ENCODE measurements at places on chromosomes 11 and 22.

- DNase-seq = no peak
Observed at GRCh38 chr11:47258317-47258902, 614 bp downstream of the NR1H3 start.

- DNase-seq = no peak
Observed at GRCh38 chr11:13103962-13104554, 94.9 kb downstream of the RASSF10 start.

DNA sequence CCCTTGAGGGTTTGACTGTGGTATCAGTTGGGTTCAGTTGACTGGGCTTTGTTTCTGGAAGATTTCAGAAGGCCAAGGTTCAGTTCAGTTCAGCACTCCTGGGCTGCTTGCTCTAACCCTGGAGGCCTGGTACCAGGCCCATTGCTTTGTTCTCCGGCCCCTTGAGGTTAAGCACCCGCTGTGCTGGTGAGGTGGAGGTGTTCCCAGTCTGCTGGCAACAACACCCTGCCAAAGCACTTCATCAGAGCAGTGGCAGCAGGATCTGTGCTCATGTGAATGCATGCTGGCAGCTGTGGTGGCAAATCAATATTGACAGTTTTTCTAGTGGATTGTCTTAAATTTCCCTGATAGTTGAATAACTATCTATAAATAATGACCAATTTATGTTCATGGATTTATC is 3.8 kb upstream of the SCGB1D1 start:
- no peak for DNase-seq

DNA sequence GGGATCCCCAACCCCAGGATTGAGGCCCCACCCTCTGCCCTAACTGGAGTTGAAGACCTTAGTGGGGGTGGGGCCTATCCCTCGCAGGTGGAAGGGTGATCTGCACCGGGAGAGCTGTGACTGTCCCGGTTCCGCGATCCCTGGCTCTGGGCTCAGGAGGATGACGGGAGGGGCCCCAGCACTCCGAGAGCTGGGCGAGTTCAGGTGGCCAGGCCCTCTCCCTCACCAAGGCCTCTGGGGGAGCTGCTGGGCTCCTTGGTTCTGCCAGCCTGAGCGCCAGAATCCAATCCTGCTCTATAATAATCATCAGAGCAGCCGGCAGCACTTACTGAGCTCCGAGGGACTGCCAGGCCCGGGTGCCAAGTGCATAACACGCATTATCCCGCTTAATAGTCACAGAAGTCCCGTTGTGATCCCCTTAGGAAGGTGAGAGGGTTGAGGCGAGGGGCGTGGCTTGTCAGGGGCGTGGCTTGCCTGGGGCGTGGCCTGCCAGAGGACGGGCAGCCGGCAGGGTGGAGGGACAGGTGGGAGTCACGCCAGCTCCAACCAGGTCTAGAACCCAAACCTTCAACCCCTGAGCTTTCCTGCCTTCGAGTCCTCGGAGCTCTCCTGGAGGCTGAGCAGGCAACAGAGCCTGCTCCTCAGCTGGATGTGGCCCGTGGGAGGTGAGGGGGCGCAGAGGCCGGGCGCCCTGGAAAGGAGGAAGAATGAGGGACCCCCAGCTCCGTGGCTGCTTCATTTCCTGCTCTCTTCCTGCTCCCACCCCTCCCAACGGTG is 7.3 kb upstream of the SYT7 start:
- DNase-seq = peak; percentile 55
